Left renal pelvis (tissue), 4 donors: ENCODE measurements at places on chromosomes 6 and 20.

- no peak for DNase-seq
Measured at GRCh38 chr6:169868458-169868857, 117.0 kb downstream of the ERMARD start.

DNA sequence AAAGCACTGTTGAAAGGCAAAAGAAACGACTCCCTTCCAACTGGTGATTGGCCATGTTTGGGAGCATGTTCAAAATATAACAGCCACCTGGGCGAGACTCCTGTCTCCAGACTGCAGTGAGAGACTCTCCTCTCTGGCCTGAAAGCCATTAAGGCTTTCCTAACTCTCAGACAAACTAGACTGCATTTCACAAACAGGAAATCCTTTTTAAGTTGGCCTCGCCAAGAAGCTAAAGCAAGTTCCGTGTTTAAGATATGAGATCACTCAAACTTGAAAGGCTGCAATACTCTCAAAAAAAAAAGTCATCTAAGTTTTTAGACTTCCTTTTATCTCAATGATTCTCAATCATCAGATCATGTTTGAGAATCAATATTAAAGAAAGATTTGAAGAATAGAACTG lies 117.0 kb downstream of the TFAP2A start:
- DNase-seq = no peak

GRCh38 chr20:53136473-53136872 lies 164.3 kb downstream of the TSHZ2 start:
- DNase-seq = no peak

DNA sequence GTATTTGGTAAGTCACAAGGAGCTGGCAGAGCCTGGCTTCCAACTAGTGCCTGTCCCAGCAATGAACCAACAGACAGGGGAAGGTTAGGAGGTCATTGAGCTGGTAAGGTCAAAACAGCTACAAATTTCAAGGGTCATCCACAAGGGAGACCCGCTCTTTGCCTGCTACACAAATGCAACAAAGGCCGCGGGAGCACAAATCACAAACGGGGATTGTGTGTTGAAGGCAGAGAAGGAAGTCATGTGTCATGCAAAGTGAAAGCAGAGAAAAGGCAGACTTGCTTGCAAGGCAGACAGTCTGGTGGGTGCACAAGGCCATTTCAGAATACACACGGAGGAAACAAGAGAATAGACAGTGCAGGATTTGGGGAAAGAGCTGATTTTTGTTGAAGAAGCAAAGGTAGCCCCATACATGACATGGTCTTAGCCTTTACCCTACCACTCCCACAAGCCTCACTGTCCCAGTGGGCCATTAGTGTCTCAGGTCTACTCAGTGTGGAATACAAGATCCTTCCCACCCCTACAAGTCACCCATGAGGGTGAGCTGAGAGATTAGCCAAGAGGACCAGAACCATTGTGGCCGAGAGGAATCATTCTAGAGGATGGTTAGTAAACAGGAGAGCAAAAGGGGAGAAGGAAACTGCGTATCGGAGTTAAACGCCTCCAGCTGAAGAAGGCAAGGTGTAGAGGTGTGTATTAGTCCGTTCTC lies 18.1 kb upstream of the SAMHD1 start:
- DNase-seq = no peak

DNA sequence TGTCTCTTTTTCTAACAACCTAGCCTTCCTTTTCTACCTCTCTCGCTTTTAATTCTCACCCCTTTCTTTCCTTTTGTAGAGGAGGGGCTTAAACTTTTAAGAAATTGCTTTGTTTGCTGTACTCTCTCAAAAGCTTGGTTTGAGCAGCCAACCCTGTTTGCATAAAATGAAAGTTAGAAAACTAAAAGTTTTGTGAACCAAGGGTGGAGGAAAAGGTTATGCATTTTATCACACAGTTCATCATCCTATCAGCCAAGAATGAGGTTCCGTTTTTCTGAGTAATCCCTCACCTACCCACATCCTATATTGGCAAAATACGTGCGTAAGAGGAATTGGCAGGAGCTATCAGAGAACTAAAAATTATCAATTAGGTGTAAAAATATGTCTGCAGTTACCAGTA lies 42.8 kb upstream of the LOC128125822 start:
- DNase-seq = no peak

- no peak for DNase-seq
Measured at GRCh38 chr6:13307508-13307995, 20.8 kb downstream of the TBC1D7 start.

- no peak for DNase-seq
Measured at GRCh38 chr20:50270569-50270968, 79.9 kb downstream of the CEBPB start.

DNA sequence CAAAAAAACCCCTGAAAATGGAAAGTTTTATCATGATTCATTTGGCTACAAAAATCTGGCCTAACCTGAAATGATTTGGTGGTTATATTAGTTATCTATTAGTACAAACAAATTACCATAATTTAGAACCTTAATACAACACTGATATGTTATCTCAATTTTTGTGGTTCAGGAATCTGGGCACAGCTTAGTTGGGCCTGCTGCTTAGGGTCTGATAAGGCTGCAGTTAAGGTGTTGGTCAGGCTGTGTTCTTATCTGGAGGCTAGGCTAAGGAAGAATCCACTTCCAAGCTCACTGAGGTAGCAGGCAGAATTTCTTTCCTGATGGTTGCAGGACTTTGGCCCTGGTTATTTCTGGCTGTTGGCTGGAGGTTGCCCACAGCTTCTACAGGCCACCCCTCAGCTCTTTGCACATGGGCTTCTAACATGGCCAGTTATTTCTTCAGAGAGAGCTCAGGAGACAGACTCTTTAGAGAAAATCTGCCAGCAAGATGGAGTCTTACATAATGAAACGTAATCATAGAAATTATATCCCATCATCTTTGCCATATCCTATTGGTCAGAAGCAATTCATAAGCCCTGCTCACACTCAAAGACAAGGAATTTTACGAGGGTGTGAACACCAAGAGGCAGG lies 11.4 kb downstream of the TRIM38 start:
- DNase-seq = no peak
